Fibroblast of the aortic adventitia (primary cell): ENCODE measurements at places on chromosomes 4 and X. TPM values are rescaled to one million over a fixed set of nuclear protein-coding genes. Genes with fewer than 3 reads are reported as not detected.

Gene MAGEB1
- total RNA-seq: not detected in 2 replicates

Gene BEX1
- total RNA-seq: 0.36 TPM in 1 of 2 replicates, not detected in the other

Gene AFP
- total RNA-seq: 0.90 TPM in 1 of 2 replicates, not detected in the other

Gene CDX4
- not detected in 2 replicates for total RNA-seq

Gene CT55
- total RNA-seq: not detected in 2 replicates

Gene IL3RA
- 0.09 TPM in 1 of 2 replicates, not detected in the other for total RNA-seq

Gene ZNF182
- 3.0 and 5.4 TPM in 2 replicates for total RNA-seq

Gene RASL11B
- total RNA-seq: 0.63 TPM in 1 of 2 replicates, not detected in the other
